Fibroblast of skin of abdomen (primary cell): ENCODE measurements at places on chromosomes 16 and 17.

DNA sequence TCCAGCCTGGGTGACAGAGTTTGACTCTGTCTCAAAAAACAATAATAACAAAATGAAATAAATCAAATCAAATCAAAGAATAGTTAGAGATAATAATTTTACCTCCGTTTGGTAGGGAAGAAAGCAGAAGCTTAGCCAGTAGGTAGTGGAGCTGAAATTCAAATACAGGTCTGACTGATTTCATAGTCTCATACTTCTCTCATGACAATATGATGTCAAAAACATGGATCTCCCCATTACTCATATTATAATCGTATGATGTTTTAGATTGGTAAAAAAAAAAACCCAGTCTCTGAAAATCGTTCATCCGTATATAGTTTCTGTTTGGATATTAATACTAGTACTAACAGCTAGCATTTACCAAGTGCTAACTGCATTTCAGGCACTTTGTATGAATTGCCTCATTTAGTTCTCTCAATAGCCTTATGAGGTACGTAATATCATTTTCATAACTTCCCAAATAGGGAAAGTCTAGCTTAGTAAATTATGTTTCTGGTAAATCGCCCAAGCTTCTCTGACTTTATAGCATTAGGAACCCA is 48.7 kb downstream of the CDH8 start:
- DNase-seq: no peak

- no peak for DNase-seq
Measured at GRCh38 chr16:22670551-22671041, 143.4 kb upstream of the HS3ST2 start.

GRCh38 chr16:4384509-4384942 is 12.9 kb downstream of the VASN start:
- DNase-seq: peak; percentile 74

DNA sequence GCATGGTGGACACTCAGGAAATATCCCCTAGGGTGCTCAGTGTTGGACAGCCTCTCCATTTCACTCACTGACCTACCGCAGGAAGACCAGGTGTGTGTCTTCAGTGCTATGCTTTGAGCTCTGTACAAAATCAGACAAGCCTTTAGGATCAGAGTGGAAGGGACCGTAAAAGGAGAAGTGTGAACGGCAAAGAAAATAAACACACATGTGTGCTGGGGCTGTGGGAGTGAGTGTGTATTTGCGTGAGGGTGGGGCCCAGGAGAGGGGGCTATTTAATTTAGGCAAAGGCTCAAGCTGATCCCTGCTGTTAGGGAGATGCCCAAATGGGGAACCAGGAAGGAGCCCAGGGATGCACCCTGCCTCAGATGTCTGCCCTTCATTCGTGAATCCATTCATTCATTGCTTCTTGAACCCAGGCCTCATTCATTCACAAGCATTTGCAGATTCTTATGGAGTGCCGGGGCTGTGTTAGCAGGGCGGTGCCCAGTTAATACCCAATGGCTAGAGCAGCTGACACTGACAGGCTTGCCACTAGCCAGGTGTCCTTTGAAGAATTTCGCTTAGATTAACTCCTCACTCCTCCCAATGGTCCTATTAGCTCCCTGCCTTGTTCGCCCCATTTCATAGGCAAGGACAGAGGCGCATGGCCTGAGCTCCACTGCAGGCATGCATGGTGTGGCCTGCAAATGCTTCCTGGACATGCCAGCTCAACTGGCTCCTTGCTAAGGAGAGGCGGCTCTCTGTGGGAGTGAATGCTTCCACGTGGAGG is 296.7 kb upstream of the FOXF1 start:
- no peak for DNase-seq

GRCh38 chr17:78211032-78211431 is 3.0 kb upstream of the BIRC5 start:
- DNase-seq: no peak

DNA sequence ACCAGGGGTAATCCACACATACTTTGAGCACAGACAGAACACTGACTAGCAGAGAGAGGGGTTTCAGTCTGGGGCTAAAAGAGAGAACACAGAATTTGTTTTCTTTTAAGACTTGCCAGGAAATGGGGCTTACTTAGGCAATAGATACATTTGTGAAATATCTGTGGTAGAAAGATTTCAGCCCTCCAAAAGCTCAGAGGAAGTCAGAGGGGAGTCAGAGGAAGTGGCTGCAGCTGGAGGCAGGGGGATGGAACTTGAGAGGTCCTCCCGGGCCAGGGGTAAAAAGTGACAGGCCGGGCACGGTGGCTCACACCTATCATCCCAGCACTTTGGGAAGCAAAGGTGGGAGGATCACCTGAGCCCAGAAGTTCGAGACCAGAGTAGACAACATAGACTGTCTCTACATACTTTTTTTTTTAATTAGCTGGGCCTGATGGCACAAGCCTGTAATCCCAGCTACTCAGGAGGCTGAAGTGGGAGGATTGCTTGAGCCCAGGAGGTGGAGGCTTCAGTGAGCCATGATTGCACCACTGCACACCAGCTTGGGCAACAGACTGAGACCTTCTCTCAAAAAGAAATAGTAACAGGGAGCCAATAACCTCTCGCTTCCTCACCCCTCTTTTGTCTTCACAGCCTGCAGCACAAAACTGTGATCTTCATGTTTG is 49.9 kb downstream of the NLRC5 start:
- DNase-seq: peak; percentile 91

DNA sequence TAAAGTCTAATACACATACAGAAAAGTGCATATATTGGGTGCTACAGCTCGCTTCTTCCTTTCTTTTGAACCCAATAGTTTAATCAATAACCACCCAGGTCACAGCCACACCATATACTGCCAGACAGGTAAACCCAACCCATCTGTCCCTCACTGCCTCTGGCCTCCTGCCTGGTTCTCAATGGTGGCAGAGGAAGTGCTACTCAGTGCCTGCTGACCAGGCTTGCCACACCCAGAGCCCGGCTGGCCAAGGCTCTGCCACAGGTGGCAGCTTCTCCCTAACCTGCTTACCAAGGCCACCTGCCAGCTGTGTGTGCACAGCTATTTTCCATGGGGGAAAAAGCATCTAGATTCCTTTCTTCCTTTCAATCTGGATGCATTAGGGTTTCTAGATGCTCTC is 584 bp downstream of the PMP22 start:
- DNase-seq: no peak

GRCh38 chr16:19497176-19497575 is 24.7 kb downstream of the GDE1 start:
- DNase-seq: no peak

- no peak for DNase-seq
Measured at GRCh38 chr17:67652433-67652832, 65.3 kb upstream of the NOL11 start.

GRCh38 chr17:52790359-52790955 is 631.9 kb upstream of the CA10 start:
- DNase-seq: no peak

GRCh38 chr17:62827746-62828485 is 19.8 kb upstream of the MARCHF10 start:
- DNase-seq: peak; percentile 74

DNA sequence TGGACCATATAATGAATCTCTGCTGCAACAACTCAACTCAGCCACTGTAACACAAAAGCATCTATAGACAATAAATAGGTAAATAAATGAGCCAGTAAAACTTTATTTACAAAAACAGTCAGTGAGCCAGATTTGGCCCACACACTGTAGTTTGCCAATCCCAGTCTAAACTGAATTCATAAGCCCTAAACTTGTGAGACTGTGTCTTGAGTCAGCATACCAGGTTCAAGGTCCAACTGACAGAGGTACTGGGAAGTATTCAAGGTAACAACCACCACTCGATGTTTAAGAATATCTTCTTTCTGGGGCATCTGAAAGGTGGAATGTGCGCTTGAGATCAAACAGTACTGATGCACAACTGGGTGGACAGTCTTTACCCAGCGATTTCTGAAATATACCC is 94.2 kb downstream of the HELZ start:
- no peak for DNase-seq
